Melanocyte of skin (primary cell): ENCODE measurements at places on chromosomes 1 and 21. TPM values are rescaled to one million over a fixed set of nuclear protein-coding genes. Genes with fewer than 3 reads are reported as not detected.

The OR2L2 gene
- under 0.01 TPM in 1 of 2 replicates, not detected in the other for total RNA-seq

The PLA2G2F gene
- total RNA-seq = not detected in 2 replicates

The SAMSN1 gene
- not detected in 2 replicates for total RNA-seq

The CFHR5 gene
- not detected in 2 replicates for total RNA-seq

The ITPKB gene
- total RNA-seq = 143 and 147 TPM in 2 replicates

The GCSAML gene
- total RNA-seq = under 0.01 TPM in 1 of 2 replicates, not detected in the other
